Suppressor macrophage treated with lipopolysaccharide for 4 hours (primary cell): ENCODE measurements at places on chromosomes 5 and 9.

- DNase-seq, result peak; percentile 60
Measured at GRCh38 chr5:50658246-50658645, 8.2 kb upstream of the PARP8 start.

DNA sequence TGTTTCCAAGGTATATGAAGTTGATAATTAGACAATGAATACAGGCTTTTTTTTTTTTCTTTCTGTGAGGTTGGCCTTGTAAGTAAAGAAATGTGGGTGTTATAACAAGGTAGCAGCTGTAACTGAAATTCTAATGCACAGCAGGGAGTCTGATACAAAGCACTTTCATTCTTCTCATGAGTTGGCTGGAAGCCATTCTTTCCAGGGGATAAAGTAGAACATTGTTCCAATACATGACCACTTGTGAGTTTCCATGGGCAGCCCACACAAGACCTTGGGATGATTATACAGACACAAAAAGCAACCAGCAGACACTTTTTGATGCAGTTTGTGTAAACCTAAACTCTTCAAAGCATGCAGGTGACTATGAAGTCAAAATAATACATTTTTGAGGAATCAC lies 1785.9 kb upstream of the WWC1 start:
- DNase-seq, result no peak

DNA sequence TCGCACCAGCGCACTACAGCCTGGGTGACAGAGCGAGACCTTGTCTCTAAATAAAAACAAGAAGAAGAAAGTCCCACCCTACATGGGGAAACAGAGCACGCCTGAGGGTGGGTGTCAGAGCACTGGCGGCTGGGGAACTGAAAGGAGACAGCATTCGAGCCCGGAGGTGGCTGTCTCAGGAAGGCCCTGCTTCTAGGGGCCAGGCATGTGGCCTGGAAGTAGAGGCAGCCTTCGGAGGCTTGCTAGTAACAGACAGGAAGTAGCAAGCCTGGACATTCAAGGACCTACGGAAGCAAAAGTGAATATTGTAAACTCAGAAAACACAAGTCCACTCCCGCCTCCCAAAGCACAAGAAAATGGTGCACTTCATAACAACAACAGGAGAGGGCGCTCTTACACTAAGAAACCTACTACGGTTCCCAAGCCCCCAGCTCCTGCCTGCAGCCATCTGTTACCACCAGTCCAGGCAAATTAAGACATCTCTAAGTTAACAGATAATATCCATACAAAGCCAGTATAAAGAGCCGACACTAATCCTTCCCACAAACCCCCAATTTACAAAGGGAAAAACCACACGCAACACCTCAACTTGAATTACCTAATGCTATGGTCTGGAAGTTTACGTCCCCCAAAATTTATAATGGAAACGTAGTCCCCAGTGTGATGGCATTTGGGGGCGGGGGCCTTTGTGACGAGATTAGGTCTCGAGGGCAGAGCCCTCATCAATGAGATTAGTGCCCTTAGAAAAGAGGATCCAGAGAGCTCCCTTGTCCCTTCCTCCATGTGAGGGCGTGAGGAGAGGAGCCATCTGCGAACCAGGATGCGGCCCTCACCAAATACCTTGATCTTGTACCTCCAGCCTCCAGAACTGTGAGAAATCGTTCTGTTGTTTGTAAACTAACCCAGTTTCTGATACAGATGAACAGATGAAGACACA lies 7.7 kb downstream of the RASGEF1C start:
- DNase-seq, result peak; percentile 27

DNA sequence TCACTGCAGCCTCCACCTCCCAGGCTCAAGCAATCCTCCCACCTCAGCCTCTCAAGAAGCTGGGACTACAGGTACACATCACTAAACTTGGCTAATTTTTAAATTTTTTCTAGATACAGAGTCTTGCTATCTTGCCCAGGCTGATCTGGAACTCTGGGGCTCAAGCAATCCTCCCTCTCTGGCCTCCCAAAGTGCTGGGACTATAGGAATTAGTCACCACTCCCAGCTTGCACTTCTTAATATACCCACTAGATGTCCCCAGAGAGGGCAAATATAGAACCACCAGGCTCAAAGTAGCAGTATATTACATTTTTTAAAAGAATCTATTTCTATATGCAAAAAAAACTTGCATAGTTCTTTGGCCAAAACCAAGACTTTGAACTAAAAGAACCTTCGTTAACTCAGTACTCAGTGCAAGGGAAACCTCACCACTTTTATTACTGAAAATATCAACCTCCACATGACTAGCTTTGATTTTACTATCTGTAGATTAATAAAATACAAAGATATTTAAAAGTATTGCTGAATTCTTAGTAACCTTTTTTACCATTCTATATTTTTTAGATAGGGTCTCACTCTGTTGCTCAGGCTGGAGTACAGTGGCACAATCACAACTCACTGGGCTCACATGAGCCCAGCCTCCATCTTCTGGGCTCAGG lies 25.8 kb upstream of the HSD17B3 start:
- peak; percentile 77 for DNase-seq

GRCh38 chr9:6545017-6545691 lies 100.4 kb downstream of the GLDC start:
- DNase-seq, result no peak

DNA sequence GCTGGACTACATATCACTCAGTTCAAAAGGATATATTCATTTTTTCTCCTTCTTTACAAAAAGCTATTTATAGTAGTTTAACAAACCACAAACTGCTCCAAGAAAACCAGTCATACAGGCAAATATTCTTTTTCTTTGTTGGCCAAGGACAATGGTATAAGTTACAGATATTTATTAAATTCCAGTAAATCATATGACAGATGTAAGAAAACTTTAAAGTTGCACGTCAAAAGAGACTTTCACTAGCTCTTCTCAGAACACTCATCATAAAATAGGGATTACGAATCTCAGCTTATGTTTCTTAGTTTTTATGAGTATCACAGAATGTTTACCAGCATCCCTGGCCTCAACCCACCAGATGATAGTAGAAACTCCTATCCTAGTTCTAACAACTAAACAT lies 67.2 kb downstream of the ANKRD31 start:
- no peak for DNase-seq

- DNase-seq, result peak; percentile 75
Measured at GRCh38 chr5:140372971-140373487, 13.0 kb downstream of the SLC4A9 start.

DNA sequence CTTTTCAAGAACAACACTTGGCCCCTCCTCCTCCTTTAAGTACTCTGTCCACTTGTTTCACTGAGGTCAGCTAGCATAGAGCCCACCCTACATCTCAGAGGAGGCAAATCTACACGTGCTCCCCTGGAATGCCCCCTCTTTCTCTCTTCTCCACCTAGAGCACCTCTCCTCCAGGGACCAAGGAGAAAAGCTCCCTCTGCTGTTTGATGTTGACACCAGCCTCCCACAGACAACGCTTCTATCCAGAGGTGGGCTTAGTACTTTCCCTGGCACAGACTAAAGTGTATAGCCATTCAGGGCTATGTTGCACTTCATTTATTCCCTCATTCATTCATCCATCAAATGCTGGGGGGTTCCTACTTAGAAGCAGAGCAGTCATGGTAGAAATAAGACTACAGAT lies 68.2 kb upstream of the TAF1L start:
- DNase-seq, result no peak

- DNase-seq, result no peak
Measured at GRCh38 chr5:171462928-171463861, 43.7 kb downstream of the FGF18 start.

GRCh38 chr9:86246752-86247161 lies 12.7 kb downstream of the C9orf153 start:
- DNase-seq, result no peak

DNA sequence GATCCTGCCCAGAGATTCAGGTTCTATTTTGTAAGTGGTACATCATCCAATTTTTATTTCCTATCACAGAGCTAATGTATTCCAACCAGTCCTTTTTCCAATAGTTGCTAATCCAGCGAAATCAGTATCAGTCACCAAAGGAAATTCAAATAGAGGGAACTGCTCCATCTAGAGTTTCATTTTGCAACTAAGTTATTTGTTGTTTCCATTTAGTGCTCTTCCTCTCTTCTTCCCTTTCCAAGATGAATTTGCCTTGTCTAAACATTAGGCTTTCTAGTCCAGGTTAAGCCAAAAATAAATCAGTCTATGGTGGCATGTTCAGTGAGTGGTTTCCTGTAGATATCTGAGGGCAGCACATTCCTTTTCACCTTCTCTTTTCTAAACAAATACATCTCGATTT lies 79.8 kb upstream of the SPATA31D4 start:
- DNase-seq, result peak; percentile 18

DNA sequence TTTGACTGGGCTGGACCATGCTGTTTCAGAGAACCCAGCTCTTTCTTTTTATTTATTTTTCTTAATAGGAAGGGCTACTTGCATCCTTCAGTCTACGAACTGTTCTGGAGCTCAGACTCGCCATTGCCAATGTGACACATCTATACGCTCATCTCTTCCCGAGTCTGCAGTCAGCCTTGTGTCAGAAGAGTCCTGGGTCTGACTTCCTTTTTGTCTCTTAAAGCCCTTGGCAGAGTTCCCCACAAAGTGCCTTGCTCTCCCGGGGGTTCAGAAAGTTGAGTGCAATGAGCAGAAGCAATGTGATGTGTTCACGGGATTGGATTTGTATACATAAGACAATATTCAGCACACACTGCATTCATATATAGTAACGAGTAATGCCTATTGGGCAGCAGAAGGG lies 140.4 kb downstream of the ATPSCKMT start:
- DNase-seq, result no peak

DNA sequence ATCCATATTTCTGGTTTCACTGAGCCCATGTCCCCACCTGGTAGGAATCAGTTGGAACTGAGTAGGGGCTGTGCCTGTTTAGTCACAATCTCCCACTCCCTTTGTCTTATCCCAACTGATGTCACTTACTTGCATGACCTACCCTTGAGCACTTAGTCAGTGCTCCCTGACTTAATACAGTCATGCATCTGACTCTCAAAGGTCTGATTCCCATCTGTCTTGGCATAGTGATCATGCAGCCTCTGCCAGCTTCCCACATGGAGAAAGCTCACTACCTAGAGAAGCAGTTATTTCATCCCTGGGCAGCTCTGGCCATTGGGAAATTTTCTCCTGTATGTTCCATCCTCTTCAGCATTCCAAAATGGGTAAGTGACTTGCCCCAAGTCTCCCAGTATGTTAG lies 24.8 kb downstream of the ABLIM3 start:
- no peak for DNase-seq

DNA sequence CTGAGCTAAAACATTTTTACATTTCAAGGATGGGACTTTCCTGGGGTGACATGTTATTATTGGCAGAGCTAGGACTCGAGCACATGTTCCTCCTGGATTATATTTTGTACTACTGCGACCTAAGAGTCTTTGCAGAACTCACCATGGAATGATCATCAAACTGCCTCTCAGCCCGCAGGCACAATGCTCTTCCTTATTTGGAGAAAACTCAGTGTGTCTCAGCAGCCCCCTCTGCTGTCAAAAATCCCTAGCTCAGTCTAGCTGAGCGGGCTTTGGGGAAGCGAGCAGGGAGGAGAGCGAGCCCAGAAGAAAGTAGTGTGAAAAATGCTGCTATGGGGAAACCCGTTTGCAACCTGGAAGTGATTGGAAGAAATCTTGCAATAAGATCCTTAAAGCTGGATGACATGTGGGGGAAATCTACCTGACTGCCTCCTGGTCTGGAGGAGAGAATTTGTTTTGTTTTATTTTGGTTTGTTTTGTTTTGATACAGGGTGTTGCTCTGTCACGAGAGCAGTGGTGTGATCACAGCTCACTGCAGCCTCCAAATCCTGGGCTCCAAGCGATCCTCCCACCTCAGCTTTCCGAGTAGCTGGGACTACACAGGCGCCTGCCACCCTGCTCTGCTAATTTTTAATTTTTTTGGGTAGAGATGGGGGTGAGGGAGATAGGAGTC lies 89.9 kb upstream of the CLINT1 start:
- DNase-seq, result peak; percentile 93

DNA sequence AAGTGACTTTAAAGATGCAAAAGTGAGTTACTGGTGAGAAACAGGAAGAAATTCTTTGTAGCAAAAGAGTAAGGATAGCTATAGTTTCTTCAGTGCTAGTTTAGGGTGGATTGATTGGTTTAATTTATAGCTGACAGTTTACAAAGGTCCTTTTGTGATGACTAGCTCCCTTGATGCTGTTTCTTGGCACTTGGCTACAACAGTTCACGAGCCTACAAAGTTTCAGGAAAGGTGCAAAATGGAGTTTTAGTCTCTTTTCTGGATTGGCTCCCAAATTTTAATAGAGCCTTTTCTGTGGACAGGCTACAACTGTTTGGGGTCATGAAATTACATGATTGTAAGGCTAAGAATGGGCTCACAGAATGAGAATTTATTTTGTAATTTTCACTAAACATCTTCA lies 40.9 kb upstream of the BNIP1 start:
- DNase-seq, result no peak

DNA sequence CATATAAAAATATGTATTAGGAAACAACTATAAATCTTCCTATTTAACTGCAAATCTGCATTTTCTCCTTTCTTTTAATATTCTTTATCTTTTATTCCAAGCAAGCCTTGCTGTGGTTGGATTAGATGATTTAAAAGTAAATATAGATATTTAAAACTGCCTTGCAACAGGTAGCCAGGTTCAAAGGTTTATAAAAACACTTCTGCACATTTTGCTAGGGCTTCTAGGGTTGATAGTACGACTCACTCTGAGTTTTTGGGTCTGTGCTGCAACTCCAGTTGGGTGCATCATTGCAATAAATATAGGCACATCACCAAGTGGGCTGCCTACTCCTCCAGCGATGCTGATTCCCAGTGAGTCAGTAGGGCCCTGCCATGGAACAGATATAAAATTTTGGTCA lies 167.7 kb downstream of the MPDZ start:
- no peak for DNase-seq

DNA sequence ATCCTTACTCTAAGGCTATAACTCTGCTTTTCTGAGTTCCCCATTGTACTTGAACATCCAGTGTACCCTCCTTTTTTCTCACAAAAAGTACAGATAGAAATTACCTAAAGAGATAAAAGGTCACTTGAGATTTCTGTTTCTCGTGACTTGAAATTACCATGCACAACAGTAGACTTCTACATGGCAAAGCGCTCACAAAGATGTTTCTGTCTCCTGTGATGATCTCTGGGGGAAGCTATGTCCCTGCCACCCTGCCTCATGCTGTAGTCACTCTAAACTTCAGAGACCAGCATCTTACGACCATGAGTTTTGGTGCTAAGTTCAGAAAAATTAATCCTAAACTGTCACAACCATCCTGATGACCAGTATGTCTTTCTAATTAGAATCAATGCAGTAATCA lies 36.2 kb downstream of the NFIB start:
- no peak for DNase-seq
